ENCODE measurements at places on chromosomes 12 and 14.
A peak's percentile ranks its signal among the peaks of the same experiment; 100 is the strongest.

DNA sequence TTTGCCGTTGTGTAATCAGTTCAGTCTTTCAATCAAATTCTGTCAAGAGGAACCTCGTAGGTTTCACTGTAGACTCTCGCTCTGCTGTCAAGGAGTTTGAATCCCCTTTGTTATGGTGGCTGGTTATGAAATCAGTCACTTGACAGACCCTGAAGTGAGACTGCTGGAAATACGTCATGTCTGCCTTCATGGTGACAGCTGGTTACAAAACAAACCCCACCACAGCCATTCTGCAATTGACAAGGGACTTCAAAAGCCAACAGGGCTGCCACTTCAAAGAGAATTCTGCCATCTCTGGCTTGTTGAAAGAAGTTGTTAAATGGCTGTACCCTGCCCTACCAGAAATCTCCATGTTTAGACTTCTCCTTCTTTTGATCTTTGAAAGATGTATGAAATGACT, 286.9 kb downstream of the ERC1 start:
- peak; percentile 70 for DNase-seq

DNA sequence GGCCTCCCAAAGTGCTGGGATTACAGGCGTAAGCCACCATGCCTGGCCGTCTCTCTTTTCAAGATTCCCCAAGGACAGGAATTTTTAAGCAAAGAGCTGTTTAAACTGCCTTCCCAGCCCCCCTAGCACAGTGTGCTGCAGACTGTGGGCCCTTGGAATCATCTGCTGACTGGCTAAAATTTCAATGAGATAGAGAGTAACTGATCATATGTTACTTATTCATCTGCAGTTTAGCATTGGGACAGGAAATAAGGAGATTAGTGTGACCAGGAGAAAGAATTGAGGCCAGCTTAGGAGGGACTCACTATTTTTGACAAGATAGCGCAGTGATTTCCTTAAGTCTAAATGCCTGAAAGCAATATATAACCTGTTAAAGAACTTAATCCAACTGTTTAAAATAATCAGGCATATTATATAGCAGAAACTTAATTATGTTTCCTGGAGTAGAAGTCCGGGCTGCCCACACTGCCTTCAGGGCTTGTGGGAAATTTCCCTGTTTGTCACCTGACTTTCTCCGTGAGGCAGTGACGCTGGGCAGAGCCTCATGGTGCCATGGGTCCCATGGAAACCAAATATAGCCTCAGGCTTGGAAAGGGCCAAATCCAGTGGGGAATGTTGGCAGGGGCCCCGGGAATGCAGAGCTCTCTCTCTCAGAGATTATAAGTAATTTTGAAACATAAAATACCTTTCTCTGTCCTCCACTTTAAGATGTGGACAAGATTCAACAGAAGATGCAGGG, 22.8 kb upstream of the CEBPE start:
- DNase-seq = no peak

DNA sequence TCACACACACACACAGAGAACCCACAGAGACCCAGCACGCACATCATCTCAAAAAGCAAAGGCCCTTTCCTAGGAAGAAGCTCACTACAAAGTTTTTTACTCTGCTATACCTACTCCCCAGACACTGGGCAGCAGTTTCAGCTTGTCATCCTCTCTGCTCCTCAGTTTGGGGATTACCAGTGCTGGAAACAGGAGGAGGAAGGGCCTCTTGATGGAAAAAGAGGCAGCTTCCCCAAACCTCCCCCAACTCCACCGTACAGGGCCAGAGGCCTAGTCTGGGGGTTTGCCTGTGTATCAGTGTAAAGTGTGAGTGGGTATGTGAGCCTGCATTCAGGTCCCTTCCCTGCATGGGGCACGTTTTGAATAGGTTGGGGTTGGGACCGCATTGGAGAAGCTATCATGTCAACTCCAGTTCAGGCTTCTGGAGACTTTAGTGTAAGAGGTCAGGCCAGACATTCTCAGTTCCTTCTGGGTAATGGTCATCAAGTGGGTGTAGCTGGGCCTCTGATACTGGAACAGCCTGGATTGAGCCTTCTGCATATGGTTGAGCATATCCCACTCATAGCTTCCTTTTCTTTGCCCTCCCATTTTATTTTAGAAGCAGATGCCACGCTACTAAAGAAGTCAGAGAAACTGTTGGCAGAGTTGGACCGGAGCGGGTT, 1.2 kb downstream of the REM2 start:
- no peak for DNase-seq

- no peak for DNase-seq
Measured at GRCh38 chr14:99937475-99938244, 127.6 kb upstream of the EVL start.

DNA sequence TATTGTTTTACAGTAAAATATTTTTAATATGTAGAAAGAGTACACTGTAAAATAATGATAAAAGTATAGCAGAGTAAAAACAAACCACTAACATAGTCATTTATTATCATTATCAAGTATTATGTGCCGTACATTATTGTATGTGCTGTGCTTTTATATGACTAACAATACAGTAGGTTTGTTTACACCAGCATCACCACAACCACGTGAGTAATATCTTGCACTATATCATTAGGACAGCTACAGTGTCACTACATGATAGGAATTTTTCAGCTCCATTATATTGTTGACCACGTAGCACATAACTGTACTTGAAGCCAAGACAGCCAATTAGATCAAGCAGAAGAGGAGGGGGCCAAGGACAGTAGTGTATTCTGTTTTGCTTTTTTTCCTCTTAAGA, 415.4 kb downstream of the RAD51B start:
- DNase-seq = no peak
